Right lung (tissue), 10 donors: ENCODE measurements at places on chromosomes 6 and 20.

DNA sequence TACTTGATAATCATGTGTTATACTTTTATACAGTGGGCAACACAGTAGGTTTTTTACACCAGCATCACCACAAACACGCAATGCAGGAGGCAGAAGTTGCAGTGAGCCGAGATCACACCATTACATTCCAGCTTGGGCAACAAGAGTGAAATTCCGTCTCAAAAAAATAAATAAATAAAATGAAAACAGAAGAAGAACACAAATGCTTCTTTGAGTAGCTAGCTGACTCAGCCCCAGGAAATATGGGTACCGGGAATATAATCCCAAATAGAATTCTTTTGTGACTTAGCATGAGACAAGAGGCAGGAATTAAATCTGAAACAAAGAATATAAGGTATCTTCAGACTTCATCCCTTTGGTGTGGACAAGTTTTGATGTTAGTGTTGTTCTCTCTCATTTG, 164.2 kb upstream of the ATXN1 start:
- no peak for DNase-seq

GRCh38 chr20:10581823-10582222, 92.0 kb downstream of the JAG1 start:
- no peak for DNase-seq

DNA sequence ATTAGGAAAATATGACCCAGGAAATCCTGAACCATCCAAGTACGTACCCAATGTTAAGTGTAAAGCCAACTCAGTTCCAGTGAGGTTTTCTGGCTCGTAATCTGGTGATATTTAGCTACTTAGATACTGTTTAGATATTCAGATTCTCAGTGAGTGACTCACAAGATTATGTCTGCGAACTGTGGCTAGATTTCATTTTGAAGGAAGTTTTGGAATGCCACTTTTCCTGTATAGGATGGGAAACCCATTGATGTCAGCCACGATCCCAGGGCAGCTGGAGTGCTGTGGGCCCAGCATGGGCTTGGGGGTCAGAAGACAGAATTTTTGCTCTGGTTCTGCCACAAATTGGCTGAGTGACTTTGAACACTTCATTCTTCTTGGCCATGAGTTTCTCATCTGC, 76.3 kb downstream of the TMEM170B start:
- DNase-seq, result no peak

GRCh38 chr6:142444881-142445301, 143.1 kb downstream of the ADGRG6 start:
- DNase-seq, result no peak

- DNase-seq, result no peak
Measured at GRCh38 chr6:163860287-163861081, 446.0 kb downstream of the QKI start.

DNA sequence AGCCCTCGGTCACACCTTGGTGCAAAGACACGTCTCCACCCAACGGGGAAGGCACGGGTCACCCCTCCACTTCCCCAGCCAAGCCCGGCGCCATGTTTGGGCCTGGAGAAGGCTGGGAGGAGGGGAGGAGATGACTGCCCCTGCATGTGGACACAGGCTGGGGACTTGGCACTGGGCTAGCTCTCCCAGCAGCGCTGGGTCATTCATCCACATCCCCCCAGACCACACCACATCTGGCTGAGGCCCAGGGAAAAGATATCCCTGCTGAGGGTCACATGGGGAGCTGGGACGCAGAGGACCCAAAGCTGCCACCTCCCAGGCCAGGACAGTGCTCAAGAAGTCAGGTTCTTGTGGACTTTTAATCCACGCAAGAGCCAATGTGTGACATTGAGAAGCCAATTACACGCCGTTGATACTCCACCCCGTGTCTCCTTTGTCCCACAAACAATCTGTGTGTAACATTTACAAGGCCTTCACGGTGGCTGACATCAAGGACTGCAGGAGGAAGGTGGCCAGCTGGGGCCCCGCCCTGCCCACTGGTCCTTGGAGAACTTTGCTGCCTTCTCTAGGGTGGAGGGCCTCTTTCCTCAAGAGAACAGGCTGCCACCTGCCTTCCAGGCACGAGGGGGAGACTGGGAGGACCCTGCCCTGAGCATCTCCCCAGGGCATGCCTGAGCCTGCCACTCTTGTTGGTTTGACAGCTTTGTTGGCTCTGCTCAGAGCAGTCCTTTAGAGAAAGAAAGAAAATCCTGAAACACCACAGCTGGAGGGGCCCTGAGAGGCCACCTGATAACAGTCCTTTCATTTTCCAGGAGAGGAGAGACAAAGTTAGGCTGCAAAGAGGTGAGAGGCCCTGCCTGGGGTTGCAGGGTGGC, 5.3 kb upstream of the IP6K3 start:
- no peak for DNase-seq

GRCh38 chr6:33774774-33775173, 14.2 kb downstream of the LEMD2 start:
- DNase-seq, result no peak

GRCh38 chr6:34489207-34489805, 23.4 kb downstream of the PACSIN1 start:
- DNase-seq, result no peak

DNA sequence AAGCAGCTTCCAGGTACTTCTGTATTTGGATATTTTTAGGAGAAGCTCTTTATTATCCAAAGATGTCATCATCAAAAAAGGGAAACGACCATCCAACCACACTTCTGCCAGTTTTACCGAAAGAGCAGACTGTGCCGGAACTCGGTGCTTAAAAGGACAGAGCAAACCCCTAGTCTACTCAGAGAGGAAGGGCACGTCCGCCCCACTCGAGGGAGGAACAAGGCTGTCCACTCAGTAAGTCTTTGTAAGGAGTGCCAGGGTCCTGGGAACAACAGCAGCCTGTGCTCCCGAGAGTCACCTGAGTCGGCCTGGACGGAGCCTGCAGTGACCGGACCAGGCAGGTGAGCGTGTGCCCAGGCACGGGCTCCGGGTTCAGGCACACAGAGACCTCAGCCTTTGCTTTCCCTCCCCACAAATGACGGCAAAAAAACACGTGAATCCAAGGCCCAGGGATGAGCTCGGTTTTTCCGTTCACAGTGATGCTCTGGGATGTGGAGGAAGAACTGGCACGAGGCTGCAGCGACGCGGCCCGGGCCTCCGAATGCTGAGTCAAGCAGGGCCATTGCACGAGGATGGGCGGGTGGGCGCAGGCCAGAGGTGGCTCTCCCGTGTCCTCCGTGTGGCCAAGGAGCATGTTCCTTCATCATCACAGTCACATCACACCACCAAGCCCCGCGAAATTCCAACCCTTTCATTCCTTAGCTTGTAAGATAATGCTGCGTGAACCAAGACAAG, 17.4 kb upstream of the SLCO4A1 start:
- no peak for DNase-seq

GRCh38 chr6:43761666-43762409, 8.2 kb upstream of the VEGFA start:
- no peak for DNase-seq

DNA sequence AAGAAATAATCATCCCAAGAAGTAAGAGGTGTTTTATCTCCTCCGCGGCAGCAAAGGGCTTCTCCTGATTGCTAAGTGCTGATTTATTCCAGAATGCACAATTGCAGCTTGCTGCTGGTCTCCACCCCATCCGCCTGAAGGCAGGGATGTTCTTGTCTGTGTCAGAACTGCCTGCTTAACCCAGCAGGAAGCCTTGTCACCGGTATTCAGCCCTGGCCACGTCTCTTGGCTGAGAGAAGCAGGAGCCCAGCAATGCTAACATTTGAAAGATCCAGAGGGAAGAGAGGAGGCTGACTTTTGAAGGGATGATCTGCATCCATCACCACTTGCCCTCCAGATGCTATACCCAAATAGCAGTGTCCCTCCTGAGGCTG, 4.2 kb downstream of the SCML4 start:
- DNase-seq, result no peak

GRCh38 chr20:43392561-43392960, 65.1 kb upstream of the SRSF6 start:
- no peak for DNase-seq

GRCh38 chr6:93848031-93848742, 428.8 kb upstream of the EPHA7 start:
- no peak for DNase-seq

- no peak for DNase-seq
Measured at GRCh38 chr6:103153016-103153415, 1706.7 kb downstream of the HACE1 start.

DNA sequence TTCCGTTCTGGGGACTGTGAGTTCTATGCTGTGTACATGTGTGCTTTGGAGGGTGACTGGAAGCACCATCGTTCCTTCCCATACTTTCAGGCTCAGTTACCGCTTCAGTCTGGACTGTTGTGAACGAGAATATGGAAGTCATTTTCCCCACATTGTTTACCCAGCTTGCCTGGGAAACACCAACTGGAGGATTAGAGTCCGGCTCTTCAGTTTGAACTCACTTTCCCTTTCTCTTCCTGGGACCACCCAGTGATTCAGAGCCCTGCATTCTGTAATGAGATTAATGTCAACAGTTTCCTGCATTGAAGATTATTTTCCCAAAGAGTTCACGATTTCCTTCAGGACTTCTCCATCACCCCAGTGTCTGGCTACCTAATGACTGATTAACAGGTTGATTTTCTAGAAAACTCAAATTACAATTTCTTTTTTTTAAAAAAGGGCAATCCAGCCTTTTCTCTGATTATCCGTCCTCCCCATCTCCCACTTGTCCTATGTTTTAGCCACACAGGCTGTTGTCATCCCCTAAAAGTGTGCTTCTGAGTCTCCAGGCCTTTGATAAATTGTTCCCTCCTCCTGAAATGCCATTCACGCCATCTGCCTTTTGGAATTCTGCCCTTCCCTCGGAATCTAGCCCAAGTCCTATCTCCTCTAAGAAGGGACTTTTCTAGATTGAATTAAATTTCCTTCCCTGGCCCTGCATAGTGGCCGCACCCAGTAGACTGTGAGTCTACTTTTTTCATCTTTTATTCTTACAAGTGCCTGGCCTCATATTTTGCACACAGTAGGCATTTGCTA, 3.3 kb upstream of the TAGAP start:
- no peak for DNase-seq

DNA sequence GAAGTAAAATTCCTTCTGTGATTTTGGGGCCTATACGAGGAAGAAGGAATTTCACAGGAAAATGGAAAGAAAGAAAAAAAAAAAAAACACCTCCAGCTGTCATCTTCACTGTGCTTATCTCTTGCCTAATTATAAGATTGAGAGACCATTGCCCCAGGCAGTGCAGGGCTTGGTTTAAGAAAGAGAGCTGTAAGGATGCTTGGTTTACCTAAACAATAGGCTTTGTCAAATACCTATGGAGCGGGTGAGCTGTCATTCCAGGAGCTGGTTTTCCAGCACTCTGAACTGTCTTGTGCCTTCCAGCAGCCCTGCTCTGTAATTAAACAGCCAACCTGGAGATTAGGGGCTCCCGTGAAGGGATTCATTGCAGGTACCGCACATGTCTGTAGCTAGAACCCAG, 137.8 kb downstream of the EDN3 start:
- DNase-seq, result no peak

- DNase-seq, result peak; percentile 82
Measured at GRCh38 chr6:112839525-112839961, 492.4 kb downstream of the RFPL4B start.

DNA sequence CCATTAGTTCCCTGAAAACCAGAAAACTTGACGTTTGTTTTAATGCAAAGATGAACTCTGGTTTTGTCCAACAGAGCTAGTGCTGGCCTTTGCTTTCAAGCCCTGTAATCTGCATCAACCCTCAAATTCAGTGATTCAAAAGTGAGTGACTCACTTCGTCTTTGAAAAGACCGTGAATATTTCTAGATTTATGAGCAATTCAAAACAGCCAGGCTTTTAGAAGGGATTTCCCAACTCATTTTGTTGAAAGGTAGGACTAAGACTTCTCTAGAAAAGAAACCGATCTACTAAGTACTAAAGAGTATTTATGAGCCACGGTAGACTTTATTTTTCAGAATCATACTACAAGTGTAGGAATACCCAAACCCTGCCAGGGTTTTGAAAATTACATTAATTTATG, 121.5 kb downstream of the UST start:
- no peak for DNase-seq

GRCh38 chr6:69958978-69959377, 92.6 kb downstream of the COL19A1 start:
- DNase-seq, result no peak

DNA sequence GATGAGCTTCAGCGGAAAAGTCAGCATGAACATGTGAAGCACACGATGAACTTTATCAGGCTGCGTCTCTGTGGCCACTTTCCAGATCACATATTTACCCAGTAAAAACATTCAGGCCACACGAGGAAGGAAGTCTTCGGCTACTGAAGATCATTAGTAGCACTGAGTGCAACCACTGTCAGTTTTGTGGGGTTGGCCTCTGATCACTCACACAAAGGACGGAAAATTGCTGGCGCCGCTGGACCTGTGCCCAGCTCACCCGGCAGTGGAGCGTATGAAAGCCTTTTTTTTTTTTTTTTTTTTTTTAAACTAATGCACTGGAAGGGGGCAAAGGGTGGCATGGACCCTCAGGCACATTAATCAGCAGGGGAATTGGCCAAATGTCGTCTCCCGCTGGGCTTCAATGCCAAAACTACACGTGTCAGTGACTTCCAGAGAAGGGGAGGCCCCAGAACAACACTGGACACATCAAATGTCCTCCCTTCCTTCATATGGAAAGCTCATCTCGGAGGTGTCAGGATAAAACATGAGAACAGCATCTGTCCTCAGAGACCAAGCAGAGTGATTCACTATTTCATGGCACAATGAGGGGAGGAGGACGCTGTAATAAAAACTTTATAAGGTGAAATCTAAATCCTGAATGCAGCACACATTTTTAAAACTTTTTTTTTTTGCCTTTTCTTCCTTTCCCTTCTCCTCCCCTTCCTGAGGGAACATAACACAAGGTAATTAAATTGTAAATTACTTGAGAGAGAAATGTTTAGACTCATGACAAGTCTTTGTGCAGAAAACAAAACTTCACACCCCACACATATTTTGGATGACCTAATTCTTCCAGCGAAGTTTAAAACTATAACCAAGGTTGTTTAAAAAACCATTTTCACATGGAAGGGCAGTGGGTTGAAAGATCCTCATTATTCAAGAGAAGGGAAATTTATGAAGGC, 223.4 kb downstream of the FOXC1 start:
- peak; percentile 71 for DNase-seq

GRCh38 chr6:27241443-27241842, 6.1 kb upstream of the PRSS16 start:
- DNase-seq, result no peak

DNA sequence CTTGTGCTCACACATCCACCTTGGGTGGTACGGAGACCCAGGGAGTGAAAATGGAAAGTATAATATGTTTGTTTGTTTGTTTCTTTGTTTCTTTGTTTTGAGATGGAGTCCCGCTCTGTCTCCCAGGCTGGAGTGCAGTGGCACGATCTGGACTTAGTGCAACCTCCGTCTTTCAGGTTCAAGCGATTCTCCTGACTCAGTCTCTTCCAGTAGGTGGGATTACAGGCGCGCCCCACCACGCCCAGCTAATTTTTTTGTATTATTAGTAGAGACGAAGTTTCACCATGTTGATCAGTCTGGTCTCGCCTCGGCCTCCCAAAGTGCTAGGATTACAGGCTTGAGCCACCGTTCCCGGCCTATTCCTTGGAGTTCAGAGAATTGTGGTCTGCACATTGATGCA, 115.4 kb downstream of the TRIM27 start:
- no peak for DNase-seq

GRCh38 chr20:57831326-57831992, 121.6 kb upstream of the PMEPA1 start:
- DNase-seq, result no peak

GRCh38 chr6:72724545-72724944, 102.7 kb downstream of the KCNQ5 start:
- DNase-seq, result no peak
